Trophoblast cell (in vitro differentiated cells and primary cell): ENCODE measurements at places on chromosomes 5 and 9.
A peak's percentile ranks its signal among the peaks of the same experiment; 100 is the strongest.

GRCh38 chr5:132812781-132813598, at the start of gene SOWAHA:
Gene SOWAHA, plus strand, starts transcription at chr5:132813302. Its CDS starts 320 bp downstream, at chr5:132813622.
- DNase-seq, result no peak
- H3K4me1 ChIP-seq, result peaks cover 12% of the 10 kb centered on the region
- peaks cover 4% of the 10 kb centered on the region for H3K36me3 ChIP-seq
- peak within 1 kb of the TSS; percentile 73 for H3K27ac ChIP-seq
- H3K27me3 ChIP-seq, result no peaks in the 10 kb centered on the region
- peak within 1 kb of the TSS; percentile 82 for H3K4me3 ChIP-seq

DNA sequence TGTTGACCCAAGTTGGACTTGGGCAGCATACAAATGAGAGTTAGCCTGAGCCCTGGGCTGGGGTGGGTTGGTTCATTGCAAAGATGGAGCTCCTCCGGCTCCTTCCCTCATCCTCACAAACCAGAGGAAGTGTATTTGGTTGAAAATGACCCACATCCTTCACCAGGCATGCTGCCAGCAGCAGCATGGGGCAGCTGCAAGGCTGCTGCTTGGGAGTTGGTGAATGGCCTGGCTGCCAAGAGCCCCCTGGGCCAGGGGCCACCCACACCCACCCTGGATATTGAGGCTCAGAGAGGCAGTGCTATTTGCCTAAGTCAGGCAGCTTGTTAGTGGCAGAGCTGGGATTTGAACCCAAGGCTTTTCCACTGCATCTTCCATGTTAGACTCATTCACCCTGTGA, 29.5 kb downstream of the PPARGC1B start:
- H3K4me3 ChIP-seq, result no peak overlapping the region
- no peaks in the 10 kb centered on the region for H3K36me3 ChIP-seq
- H3K27ac ChIP-seq, result no peak overlapping the region
- DNase-seq, result no peak

DNA sequence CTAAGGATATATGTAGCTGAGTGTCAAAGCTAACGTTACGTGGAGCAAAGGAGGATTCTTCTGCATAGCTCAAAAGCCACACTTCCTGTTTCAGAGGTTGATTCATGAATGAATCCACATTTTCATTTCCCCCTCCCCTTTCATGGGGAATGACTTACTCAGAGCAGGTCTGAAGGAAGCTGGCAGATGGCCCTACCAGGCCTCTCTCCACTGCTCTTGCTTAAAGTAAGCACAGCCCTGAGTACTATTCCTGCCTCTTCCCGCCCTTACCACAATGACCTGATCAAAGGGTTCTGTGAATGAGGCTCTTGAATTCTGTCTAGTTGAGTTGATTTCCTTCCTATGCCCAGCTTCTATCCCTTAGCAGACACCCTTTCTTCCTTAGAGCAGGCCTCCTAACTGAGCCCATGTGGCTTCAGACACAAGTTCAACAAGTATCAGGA, 6.3 kb downstream of the IGIP start:
- H3K4me3 ChIP-seq, result no peak overlapping the region
- H3K27ac ChIP-seq, result no peak overlapping the region
- H3K4me1 ChIP-seq, result no peaks in the 10 kb centered on the region
- H3K27me3 ChIP-seq, result peaks cover 2% of the 10 kb centered on the region

GRCh38 chr5:132073231-132074013, at the start of gene CSF2:
Gene CSF2, plus strand, starts transcription at chr5:132073789. Its CDS starts 35 bp downstream, at chr5:132073824.
- H3K27me3 ChIP-seq, result no peaks in the 10 kb centered on the region
- no peak within 1 kb of the TSS for H3K4me3 ChIP-seq
- H3K4me1 ChIP-seq, result no peaks in the 10 kb centered on the region
- no peak for DNase-seq

GRCh38 chr5:124651663-124652513, 94.6 kb downstream of the ZNF608 start:
- no peaks in the 10 kb centered on the region for H3K27me3 ChIP-seq
- H3K4me3 ChIP-seq, result peak overlapping the region; percentile 64
- peaks cover 4% of the 10 kb centered on the region for H3K36me3 ChIP-seq
- peaks cover 20% of the 10 kb centered on the region for H3K4me1 ChIP-seq
- DNase-seq, result peak; percentile 85

GRCh38 chr5:13403351-13403750, 541.1 kb downstream of the DNAH5 start:
- no peak overlapping the region for H3K27ac ChIP-seq
- H3K36me3 ChIP-seq, result no peaks in the 10 kb centered on the region
- no peak overlapping the region for H3K4me3 ChIP-seq
- no peak for DNase-seq
- no peaks in the 10 kb centered on the region for H3K4me1 ChIP-seq
